ENCODE measurements at places on chromosomes 11 and 22.
A peak's percentile ranks its signal among the peaks of the same experiment; 100 is the strongest.

GRCh38 chr11:73400293-73400692 is 24.1 kb downstream of the RELT start:
- no peak for DNase-seq

GRCh38 chr22:17120281-17120680 is 879 bp downstream of the TMEM121B start:
- peak; percentile 8 for DNase-seq

DNA sequence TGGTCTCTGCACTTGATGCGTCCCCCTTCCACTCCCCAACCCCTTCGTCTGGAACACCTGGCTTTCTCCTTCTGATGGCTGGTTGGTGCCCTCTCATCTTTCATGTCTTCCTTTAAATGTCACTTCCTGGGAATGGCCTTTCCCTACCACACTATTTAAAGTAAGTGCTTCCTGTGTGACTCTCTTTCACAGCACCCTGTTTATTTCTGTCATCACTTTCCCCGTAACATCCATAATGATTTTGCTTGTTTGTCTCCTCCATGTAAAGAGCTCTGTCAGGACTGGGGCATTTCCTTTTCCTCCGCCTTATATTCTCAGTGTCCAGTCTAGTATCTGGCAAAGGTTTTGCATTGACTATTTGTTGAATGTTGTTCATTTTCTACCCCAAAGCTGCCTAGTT is 143.0 kb downstream of the DBX1 start:
- DNase-seq: no peak

GRCh38 chr11:104899226-104899625 is 966 bp upstream of the CASP12 start:
- DNase-seq: no peak

DNA sequence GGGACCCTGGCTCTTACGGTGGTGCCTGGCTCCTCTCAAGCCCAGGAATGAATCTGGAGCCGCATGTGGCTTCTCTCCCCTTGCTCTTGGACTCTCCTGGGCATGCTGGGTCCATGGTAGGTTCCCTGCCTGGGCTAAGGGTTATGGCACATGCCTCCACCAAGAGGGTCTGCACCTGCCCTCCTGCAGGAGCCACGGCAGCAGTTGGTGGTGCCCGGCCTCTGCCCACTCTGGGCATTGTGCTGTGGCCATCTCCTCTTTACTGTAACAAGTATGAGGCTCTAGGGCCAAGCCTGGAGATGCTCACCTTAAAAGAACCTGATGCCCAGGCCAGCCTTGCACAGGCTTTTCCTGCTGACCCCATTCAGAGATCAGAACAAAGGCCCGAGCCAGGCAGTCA is 104.0 kb upstream of the PITPNB start:
- DNase-seq: no peak

DNA sequence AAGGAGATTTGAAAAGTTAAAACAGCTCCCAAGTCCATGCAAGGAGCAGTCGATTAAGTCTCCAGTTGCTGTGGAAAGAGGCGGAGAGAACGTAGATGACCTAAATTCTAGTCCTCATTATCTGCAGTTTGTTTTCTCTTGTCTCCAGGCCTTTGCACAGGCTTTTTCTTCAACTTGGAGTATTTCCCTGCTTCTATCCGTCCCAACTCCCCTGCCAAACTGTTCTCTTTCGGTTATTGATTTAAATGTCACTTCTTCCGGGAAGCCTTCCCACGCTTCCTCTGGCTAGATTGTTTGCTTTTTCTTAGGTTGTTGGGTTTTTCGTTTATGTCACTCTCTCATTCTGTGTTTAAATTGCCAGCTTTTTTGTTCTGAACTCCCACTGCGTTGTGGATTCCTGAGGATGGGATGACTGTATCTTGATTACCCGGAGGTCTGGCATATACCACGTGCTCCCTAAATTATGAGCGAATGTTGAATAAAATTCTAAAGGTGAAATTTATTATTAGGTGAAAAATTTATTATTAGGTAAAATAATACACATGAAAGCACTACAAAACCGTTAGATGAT is 463 bp downstream of the TMEM126B start:
- DNase-seq: no peak

DNA sequence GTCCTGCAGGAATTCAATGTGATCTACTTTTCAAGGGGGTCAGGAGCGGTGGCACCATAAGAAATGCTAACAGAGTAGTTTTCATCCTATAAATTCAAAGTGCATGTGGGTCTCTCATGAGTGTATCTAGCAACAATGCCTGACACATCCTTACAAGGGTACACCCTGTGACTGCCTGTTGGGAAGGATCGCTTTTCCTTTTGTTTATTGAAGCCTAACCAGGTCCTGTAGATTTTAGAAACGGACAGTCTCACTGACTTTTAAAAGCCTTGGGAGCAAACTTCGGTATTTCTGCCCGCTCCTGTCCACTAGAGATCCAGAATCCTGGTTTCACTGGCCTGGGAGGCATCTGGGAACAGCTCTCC is 102.4 kb downstream of the MICAL2 start:
- DNase-seq: no peak

- peak; percentile 60 for DNase-seq
Measured at GRCh38 chr22:24482575-24482974, 12.6 kb upstream of the UPB1 start.

- no peak for DNase-seq
Measured at GRCh38 chr11:134151083-134151747, 72.6 kb downstream of the NCAPD3 start.

- peak; percentile 12 for DNase-seq
Measured at GRCh38 chr11:19499026-19499669, 213.5 kb upstream of the NAV2 start.

DNA sequence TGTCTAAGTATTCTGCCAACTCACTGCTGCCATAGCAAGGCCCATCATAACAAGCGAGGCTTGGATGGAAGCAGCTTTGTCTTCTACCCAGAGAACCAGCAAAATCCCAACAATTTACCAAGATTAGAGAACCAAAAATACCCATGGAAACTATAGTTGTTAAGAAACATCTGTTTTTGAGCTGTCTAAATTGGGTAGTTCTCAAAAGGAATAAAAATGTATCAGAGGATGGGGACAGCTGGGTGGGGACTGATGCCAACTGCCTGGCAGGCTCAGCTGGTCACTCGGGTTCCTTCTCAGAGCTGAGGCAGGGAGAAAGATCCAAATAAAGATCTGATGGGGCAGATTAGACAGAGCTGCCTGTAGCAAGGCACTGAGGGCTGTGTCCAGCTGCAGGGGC is 85.9 kb upstream of the GRK3 start:
- no peak for DNase-seq

GRCh38 chr22:47564651-47565434 is 802.4 kb downstream of the TBC1D22A start:
- no peak for DNase-seq

GRCh38 chr11:101288392-101288791 is 158.8 kb upstream of the PGR start:
- DNase-seq: no peak

DNA sequence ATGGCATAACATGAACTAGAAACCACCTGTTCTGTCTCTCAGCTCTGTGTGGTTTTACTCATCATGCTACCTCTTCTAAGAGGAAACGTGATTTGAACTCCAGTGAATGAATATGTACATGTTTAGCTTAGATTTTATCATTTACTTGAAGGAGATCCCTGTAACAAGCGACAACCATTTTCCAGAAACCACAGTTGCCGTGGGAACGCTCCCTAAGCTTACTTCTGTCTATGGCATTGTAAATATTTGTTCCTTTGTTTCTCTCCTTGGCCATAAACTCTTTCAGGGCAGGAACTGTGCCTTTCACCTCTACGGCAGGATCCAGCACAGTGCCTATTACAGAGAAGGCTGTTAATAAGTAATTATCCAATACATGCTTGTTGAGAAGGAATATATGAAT is 17.1 kb upstream of the TPH1 start:
- no peak for DNase-seq

DNA sequence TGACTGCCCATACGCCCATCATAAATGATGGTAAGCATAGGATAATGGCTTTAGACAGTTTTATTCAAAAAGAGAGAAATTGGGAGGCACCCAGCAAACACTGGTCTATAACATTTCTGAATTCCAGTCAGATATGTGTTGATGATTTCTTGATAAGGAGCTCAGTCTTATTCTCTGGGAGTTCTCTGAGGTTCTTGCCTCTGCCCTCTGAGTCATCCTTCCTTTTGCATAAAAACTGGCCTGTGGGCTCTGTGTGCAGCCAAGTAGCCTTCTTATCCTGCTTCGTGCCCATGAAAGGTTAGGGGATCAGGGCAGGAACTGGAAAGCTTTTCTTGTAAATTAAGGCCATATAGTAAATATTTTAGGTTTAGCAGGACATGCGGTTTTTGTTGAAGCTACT is 48.9 kb downstream of the FAR1 start:
- no peak for DNase-seq

- DNase-seq: no peak
Measured at GRCh38 chr11:118010738-118011461, 24.7 kb downstream of the IL10RA start.

- DNase-seq: no peak
Measured at GRCh38 chr11:15640318-15640717, 525.6 kb downstream of the INSC start.

GRCh38 chr11:102836290-102836875 is 7.0 kb downstream of the MMP3 start:
- DNase-seq: no peak

DNA sequence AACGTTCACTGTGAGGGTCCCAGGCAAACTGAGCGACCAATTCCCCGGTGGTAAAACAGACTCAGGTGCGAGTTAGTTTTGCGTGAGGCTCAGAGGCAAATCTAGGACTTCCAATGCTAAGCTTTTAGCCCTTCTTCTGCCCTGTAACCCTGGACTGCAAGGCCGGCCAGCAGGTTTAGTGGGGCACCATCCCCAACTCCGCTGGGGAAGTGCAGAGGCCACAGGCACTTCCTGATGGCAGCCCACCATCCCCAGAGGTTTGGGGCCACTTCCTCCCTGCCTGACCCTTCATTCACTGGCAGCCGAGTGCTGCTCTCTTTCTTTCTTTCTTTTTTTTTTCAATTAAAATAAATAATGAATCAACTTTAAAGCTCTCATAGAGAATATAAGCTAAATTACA is 124.6 kb upstream of the B3GAT1 start:
- no peak for DNase-seq

DNA sequence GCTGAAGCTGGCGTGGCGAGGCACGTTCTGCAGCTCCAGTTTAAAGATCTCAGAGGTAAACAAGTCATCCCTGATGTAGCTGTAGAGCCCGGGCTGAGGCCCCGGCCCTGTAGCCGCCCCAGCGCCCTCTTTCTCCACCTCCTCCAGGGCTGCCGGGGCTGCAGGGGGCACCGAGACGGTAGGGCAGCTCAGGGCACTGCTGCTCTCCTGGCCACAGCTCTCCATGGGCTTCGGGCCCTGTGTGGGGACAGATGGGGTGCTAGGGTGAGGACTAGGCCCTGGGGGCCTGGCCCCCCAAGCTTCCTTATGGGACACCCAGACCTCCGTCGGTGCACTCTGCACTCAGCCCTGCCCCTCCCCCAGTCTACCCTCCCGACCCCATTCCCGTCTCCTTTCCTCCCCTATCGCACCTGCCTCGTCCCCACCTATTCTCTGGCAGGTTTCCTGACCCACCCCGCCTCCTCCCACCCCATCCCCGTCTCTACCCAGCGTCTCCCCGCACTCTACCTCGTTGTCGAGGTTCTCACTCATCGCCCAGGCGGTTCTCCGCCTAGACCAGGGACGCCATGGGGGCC is 559 bp downstream of the RANBP1 start:
- no peak for DNase-seq

GRCh38 chr22:31625661-31626426 is 36.2 kb downstream of the PISD start:
- DNase-seq: no peak

GRCh38 chr11:86193297-86194095 is 51.1 kb upstream of the EED start:
- peak; percentile 73 for DNase-seq

DNA sequence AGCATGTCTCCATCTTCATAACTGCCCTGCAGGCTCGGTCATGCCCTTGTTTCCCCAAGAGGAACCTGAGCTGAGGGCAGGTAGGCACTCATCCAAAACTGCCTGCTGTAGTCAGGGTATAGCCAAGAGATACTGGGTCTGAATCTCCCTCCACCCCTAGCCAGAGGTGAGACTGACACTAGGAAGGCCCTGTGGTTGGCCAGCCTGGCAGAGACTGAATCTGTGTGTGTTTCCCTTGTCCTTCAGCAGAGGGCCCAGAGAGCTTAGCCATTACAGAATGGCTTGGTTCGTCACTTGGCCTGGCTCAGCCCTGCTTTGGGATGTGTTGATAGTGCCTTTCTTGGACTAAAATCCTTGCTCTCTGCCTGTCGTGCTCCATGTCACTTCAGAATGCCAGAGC is 79.3 kb upstream of the SUSD2 start:
- no peak for DNase-seq

GRCh38 chr11:2135018-2135569 is 4.1 kb downstream of the IGF2 start:
- DNase-seq: no peak

DNA sequence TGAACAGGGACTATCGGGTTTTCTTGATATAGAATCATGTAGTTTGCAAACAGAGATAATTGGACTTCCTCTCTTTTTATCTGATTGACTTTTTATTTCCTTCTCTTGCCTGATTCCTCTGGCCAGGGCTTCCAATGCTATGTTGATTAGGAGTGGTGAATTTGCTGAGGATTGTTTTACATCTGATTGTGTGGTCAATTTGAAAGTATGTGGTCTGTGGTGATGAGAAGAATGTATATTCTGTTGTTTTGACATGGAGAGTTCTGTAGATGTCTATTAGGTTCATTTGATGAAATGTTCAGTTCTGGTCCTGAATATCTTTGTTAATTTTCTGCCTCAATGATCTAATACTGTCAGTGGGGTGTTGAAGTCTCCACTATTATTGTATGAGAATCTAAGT is 713.2 kb upstream of the CCDC179 start:
- no peak for DNase-seq

DNA sequence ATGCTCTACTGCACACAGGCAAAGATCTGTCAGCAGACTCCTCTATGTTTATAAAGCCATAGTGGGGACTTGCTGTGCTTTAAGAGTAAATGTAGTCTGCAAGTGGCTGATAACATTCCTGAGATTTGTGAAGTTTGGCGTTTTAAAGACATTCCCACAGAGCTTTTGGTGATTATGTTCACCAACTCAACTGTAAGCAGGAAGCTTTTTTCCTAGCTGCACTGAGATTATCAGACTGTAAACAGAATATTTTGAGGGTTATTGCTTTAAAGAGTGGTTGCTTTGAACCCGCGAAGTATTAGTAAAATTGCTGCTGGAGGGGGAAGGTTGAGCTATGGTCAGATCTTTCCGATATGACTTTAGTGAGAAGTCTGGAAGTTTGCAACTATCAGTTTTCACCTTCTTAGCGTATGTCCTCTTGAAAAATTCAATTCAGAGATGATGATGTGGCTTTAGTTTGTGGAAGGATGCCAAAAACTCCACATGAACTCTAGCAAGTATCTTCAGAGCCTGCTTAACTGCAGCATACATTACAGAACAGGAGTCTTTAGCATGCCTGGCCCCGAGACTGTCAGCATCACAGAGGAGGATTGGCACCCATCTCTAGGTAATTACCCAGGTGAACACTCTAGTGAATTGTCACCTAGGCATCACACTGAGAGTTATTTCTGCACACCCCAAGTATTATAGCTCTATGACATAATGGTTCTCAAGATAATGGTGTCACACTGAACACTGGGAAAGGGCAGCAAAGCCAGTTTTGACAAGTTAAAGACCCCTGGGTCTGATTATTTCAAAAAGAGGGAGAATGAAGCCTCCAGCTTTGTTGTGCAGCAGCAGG is 89.9 kb downstream of the MTNR1B start:
- DNase-seq: no peak

- no peak for DNase-seq
Measured at GRCh38 chr22:37549704-37550059, 10.6 kb upstream of the CDC42EP1 start.

GRCh38 chr11:66183494-66184048 is 84.9 kb upstream of the RAB1B start:
- DNase-seq: no peak

- no peak for DNase-seq
Measured at GRCh38 chr11:47258317-47258902, 614 bp downstream of the NR1H3 start.

Data from RWPE1 (cell line).